Kidney epithelial cell (primary cell): ENCODE measurements at places on chromosomes 7 and 10. TPM values are rescaled to one million over a fixed set of nuclear protein-coding genes. Genes with fewer than 3 reads are reported as not detected.

EBLN1 gene
- not detected in 2 replicates for total RNA-seq

DNA sequence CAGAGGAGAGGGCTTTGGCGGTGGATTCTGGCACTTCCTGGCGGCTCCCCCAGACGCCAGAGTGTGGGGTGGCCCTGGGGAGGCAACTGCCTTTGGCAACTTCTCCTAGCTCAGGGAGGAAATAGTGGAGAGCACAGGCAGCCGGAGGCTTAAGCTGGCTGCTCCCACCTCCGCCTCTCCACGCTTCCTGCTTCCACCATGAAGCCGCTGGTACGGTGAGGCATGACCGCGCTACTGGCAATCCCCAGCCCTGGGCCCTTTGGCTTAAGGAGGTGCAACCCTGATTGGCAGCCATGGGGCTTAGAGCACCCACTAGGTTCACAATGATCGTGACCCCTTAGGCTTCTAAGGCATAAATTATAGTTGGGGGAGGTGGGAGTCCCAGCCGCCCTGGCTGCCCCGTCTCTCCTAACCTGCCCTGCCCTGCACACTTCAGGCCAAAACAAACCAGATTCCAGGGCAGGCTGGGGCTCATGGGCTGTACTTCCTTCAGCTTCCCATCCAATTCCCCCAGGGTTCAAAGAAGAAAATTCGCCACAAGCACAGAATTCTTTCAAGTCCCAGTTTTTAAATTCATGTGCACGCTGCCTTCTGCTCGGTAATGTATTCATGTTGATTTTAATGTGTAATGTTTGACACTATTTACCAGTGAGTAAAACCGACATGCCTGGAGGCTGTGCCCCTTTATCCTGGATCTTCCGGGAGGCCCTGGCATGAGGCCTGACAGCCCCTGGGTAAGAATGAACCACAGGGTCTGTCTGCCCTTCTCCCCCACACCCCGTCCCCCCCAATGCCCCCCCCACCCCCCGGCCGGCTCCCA, 90.7 kb upstream of the LRRC4 start:
- peak; percentile 12 for DNase-seq

FZD1 gene
- total RNA-seq, result 8.6 and 10.1 TPM in 2 replicates

ARL3 gene
- total RNA-seq, result 5.2 and 5.9 TPM in 2 replicates

DNA sequence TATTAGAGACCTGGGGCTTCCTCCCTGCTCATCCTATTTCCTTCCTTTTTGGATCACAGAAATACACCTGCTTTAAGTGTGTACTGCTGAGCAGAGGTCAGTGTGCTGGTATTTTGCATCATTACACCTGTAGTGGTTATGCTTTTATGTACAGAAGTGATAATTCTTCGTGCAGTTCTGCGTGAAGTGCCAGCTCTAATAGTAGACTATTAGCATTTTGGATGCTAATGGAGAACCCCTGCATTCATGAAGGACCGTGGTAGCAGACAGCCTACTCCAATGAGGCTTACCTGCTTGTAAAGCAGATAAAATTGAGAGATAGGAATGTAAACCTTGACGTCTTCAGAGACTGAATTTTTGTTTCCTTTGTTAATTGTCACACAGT, 114.3 kb downstream of the CDK14 start:
- DNase-seq, result no peak

DNA sequence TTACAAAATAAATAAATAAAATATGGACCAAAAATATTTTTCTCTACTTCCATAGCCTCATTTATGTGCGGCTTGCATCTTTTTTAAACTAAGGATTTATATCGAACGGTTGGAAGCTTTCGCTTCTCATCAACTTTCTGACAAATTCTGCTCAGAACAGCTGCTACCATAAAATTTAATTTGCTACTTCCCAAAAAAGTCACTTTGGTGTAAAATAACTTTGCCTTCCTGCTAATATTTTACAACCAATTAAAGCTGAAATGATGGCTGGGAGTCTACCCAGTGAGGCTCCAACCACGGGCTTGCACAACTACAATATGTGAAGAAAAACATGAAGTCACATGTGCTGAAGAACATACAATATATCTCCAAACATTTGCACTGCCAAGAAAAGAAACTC, 253.1 kb upstream of the NEBL start:
- no peak for DNase-seq

DNA sequence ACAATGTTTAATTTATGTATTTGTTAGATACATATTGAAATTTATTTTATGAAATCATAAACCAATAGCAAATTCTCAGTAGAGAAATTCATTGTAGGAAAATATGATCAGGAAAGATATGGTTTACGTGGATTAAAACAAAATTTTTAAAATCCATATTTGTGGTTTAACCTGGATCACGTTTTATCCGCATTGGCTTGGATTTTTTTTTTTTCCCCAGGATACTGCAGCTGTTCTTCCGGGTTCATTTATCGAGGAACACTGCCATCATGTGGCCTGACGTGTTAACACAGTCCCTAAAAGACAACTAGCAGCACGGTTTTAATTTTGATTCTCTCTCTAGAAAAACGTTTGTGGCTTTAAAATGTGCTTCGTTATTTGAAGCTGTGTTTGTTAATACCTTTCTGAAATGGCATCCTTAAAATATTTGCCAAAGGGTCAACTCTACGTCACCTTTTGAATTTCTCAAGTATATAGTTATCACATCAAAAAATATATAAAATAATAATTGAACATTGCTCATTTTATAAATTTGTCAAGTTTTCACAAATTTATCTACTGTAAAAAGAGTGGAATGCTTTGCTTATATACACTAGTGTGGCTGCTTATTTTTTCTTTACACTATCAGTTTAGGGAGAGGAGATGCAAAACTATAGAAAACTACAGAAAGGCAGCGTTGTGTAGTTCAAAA, 8.7 kb upstream of the ASB4 start:
- DNase-seq, result no peak

DNA sequence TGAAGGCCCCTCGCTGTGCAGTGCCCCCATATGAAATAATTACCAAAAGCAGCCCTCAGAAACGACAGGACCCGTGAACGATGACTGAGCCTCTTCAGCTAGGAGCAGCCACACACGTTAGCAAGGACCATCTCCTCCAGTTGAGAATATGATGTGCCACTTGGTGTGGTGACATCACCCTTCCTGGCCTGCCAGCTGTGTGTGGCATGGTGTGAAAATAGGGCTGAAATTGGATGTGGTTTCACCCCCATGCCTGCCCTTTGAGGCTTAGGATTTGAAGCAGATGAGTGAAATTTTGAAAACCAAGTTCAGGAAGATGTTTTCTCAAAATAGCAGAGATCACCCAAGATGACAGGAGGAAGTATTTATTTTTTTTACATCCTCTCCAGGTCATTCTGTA, 49.1 kb upstream of the BTBD16 start:
- DNase-seq, result no peak

- DNase-seq, result no peak
Measured at GRCh38 chr7:123367484-123368122, 166.8 kb downstream of the IQUB start.

GRCh38 chr7:36227223-36227622, 74.2 kb downstream of the EEPD1 start:
- no peak for DNase-seq

CRCP gene
- total RNA-seq, result 34.2 and 38.5 TPM in 2 replicates

CASD1 gene
- 13.0 and 15.8 TPM in 2 replicates for total RNA-seq

- DNase-seq, result no peak
Measured at GRCh38 chr10:31120392-31120791, 88.7 kb upstream of the ZNF438 start.

GRCh38 chr7:92460109-92460508, 12.8 kb downstream of the GATAD1 start:
- no peak for DNase-seq

DNA sequence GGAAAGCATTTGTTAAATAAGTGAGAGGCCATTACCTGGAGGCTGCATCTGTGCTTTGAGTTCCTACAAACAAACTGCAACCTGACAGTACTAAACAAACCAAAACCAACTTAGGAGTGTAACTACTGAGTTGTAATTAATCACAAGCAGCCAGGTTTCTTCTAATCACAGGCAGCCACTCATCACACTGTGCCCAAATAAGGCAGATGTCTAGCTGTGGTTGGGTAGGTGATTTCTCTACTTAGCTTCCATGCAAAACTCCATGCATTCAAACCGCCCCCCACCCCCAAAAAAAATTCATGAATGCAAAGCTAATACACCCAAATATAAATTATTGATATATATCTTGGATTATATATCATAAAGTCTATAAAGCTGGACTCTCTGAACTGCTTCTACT, 461.1 kb downstream of the ARL4A start:
- DNase-seq, result no peak

HYAL4 gene
- total RNA-seq, result not detected in 2 replicates

- no peak for DNase-seq
Measured at GRCh38 chr7:156638443-156639077, 2.0 kb upstream of the RNF32 start.

DNA sequence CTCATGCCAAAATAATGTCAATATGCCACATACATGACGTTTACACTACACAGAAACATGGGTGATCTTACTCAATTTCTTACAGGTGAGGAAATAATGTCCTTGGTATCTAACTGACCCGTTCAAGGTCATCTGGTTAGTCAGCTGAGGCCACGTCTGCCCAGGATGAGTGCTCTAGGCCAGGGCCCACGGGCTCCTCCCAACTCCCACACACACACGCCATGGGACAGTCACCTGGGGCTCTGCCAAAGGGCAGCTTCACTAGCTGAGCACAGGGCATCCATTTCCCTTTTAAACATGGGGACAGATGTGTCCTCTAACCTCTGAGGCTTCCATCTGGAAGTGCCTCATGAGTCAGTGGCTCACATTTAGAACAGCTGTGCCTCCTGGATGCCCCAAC, 123.9 kb downstream of the TNS3 start:
- peak; percentile 55 for DNase-seq

NRBF2 gene
- 27.3 and 28.7 TPM in 2 replicates for total RNA-seq

SEMA3E gene
- 0.07 TPM in 1 of 2 replicates, not detected in the other for total RNA-seq

DNA sequence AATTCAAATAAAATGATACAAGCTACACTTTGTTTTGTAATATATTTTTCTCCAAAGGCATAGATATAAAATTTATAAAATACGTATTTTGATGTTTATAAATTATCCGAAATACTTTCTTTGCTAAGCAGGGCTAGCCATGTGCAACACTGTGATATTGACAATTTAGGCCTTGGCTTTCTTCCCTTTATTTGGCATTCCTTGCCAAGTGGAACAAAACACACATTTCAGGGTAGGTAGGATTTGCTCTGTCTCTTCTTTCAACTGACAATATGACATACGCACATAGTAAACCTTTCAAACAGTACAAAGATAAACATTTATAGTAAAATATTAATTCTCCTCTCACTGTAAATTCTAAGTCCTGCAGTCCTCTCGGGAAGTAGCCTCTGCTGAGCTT, 103.3 kb upstream of the POT1 start:
- no peak for DNase-seq

CHRM2 gene
- total RNA-seq, result not detected in 2 replicates

ABCC2 gene
- total RNA-seq, result 0.04 and 0.07 TPM in 2 replicates

CYP26C1 gene
- 0.17 and 0.41 TPM in 2 replicates for total RNA-seq

PPP1R17 gene
- total RNA-seq, result not detected in 2 replicates

GRCh38 chr10:113965077-113965476, 78.6 kb upstream of the ADRB1 start:
- DNase-seq, result no peak

ZNF277 gene
- total RNA-seq, result 34.6 and 35.0 TPM in 2 replicates

DNA sequence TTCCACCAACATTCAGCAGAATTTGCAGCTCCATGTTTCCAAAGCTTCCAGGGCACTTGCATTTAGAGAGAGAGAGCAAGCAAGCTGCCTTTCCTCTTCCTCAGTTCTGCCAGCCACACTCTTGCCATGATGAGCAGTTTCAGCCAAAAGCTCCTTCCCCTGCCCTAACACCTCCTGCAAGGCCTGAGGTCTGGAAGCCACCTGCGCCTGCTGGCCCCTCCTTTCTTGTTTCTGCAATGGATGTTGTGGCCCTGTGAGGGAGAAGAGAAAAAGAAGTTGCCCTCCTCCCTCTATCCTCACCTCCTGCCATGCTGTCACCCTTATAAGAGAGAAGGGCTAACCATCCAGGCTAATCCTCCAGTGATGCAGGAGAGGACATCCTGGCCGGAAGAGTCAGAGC, 48.7 kb downstream of the IKZF1 start:
- DNase-seq, result no peak

- DNase-seq, result no peak
Measured at GRCh38 chr10:74133923-74134820, 16.5 kb downstream of the AP3M1 start.

DOCK4 gene
- total RNA-seq, result 16.8 and 24.0 TPM in 2 replicates
